Stimulated activated CD4-positive, alpha-beta T cell treated with anti-CD3 and anti-CD28 coated beads, Interleukin-1b, Interleukin-23, amount 100 ng/mL, for 4 hours (primary cell): ENCODE measurements at places on chromosomes 7 and 10.

DNA sequence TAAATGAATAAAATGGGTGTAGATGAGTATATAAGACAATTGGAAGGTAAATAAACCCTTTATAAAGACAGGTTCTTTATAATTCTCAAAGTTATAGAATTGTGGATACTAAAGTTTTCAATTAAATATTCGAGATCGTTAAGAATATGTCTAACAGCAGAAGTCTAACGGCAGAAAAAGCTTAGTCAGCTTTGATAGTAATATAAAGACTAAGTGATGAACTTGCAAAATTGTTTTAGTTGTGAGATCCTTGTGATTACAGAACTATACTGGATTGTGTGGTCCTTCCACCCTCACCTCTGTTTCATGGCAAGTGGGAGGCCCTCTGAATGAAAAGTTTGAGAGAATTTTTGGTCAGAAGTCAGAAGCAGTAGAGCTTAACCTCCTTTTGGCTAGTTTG lies 2.3 kb downstream of the THNSL1 start:
- DNase-seq = no peak

DNA sequence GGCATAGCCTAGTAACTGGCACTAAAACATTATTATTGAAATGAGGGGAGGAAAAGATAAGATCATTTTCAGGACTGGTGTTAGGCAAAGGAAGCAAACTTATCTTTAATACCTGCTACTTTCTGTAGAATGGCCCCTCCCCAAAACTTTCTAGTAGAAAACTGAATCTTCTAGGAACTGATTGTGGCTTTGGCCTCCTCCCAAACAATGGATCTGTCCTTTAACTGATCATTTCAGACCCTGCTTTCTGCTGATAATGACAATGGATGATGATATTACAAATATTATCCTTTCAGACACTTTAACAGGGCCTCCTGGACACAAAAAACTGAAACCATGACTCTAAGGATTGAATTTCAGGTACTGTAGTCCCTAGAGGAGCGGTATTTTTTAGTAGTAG lies 55.1 kb downstream of the EZH2 start:
- no peak for DNase-seq

- no peak for DNase-seq
Observed at GRCh38 chr10:33071857-33072256, 113.8 kb upstream of the ITGB1 start.

DNA sequence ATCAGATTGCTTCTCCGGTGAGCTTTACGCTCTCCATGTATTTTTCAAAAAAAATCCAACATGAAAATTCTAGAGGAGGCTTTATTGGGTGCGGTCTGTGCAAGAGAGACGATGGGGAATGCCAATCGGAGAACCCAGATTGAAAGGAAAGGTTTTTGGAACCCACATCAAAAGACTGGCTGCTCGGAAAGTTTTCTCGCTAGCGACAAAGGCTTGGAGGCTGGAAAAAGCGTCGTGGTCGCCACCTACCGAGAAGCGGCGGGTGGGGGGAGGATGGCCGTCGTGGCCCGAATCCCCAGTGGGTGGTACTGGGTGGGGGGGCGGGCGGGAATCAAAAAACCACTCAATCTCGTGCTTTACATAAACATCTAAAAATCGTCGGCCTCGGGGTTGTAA lies 1.1 kb upstream of the GTF2I start:
- peak; percentile 42 for DNase-seq

GRCh38 chr7:27872356-27873275 lies 132.7 kb downstream of the TAX1BP1 start:
- DNase-seq = no peak

- DNase-seq = no peak
Observed at GRCh38 chr7:90236721-90237289, 8.2 kb upstream of the CFAP69 start.

- DNase-seq = no peak
Observed at GRCh38 chr10:102147561-102147960, 4.6 kb upstream of the NOLC1 start.

DNA sequence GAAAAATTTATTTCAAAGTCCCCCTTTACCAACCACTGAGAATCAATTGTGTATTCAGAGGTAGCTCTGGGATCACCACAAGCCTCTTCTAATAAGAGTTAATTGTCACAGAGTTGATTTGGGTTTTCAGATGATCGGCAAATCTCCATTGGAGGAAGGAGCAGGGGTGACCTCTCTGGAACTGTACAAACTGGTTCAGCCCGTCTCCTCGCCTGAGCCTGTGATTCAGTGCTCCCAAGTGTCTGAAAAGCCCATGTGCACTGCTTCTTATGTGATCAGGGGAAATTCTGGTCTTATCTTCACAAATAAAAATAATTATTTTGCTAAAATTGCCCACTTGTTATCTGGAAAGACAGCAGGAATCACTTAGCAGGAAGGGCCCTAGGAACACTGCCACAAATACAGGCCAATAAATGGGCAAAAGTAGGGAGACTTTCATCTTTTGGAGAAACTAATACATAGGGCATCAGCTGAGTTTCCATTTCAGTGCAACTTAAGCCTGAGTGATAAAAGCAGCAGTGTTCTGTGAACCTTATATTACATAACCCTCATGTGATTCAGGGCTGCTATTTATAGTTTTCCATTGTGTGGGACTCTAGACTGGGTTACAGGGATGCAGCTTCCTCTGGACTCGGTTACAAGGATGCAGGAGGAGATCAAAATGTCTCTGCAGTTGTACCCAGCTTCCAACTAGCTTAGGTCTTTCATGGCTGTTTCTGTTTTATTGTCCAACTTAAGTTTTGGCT lies 32.3 kb downstream of the CDK1 start:
- no peak for DNase-seq

GRCh38 chr10:116371737-116372136 lies 47.5 kb downstream of the CCDC172 start:
- DNase-seq = no peak

DNA sequence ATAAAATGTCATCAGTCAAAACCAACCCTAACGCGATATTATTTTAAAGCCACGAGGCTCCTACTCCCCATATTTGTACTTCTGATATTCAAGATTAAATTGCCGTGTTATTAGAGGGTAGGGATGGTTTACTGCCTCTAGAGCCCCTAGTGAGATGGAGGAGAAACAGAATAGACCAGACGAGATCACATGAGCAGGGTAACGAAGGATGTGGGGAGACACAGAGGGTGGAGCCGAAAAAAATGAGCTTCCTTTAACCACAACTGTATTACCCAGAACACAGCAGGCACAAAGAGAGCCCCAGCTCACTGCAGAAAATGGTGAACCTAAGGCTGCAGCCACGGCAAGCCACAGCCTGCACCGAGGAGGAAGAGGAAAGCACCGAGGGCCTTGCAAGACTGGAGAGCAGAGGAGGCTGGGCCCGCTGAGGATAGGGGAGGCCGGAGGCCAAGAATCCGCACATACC lies 14.3 kb downstream of the ZC3HAV1 start:
- peak; percentile 44 for DNase-seq

- no peak for DNase-seq
Observed at GRCh38 chr10:133202778-133203651, 27.0 kb upstream of the UTF1 start.

DNA sequence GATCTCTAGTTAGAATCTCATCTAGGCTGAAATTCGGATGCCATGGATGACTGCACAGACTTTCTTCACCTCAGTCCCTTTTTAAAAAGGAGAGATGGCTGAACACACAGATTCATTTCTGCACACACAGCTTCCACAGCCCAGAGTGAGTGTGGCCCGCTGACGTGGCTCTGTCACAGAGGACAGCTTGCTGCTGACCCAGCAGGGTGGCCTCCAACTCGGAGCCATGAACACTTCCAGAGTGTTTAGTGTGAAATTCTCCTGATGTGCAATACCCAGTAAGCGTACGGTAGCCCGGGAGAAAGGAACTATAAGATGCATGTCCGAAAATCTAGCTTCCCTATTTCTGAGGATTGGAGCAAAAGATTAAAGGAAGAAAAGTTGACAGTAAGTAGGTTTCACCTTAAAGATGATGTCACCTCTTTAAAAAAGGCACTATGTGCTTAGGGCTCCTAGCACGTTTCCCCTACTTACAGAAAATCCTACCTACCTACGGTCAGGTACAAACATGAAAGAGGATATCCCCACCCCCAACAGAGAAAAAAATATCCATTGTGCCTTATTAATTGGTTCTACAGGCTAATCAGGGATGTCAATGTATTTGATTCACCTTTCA lies 162.2 kb downstream of the RAPGEF5 start:
- DNase-seq = no peak

DNA sequence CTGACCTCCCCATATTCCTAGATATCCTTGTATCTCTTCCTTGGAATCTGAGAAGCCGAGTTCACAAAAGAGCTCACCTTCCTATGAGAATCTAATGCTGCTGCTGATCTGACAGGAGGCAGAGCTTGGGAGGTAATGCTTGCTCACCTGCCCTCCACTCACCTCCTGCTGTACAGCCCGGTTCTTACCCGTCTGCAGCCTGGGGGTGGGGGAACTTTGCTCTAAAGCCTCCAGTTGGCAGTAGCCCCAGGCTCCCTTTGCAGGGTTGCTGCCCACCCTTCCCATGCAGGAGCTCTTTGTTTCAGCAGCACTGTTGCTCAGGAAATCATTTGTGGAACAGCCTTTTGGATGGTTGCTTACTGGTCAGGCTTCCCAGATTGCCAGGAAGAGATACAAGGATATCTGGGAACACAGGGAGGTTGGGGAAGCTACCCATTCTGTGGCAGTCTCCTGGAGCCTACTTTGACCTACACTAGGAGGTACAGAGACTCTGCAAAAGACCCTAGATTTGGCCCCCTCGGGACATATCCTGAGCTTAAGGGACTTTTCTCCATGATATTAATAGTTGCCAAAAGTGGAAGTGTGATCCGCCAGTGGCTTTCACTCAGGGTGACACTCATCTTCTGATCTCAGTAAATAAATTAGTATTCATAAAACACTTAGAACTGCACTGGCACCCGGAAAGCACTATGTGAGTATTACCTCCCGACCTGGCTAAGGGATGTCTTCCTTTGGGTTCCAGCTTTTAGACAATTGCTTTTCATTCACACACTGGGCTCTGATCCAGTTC lies 363.7 kb upstream of the PODXL start:
- DNase-seq = no peak

GRCh38 chr10:101097881-101098280 lies 33.2 kb upstream of the TLX1 start:
- DNase-seq = no peak

GRCh38 chr7:158255558-158255957 lies 332.1 kb downstream of the PTPRN2 start:
- no peak for DNase-seq

- DNase-seq = no peak
Observed at GRCh38 chr7:103445228-103446048, 569 bp downstream of the SLC26A5 start.

- DNase-seq = no peak
Observed at GRCh38 chr7:107678110-107678753, 17.6 kb downstream of the SLC26A4 start.

DNA sequence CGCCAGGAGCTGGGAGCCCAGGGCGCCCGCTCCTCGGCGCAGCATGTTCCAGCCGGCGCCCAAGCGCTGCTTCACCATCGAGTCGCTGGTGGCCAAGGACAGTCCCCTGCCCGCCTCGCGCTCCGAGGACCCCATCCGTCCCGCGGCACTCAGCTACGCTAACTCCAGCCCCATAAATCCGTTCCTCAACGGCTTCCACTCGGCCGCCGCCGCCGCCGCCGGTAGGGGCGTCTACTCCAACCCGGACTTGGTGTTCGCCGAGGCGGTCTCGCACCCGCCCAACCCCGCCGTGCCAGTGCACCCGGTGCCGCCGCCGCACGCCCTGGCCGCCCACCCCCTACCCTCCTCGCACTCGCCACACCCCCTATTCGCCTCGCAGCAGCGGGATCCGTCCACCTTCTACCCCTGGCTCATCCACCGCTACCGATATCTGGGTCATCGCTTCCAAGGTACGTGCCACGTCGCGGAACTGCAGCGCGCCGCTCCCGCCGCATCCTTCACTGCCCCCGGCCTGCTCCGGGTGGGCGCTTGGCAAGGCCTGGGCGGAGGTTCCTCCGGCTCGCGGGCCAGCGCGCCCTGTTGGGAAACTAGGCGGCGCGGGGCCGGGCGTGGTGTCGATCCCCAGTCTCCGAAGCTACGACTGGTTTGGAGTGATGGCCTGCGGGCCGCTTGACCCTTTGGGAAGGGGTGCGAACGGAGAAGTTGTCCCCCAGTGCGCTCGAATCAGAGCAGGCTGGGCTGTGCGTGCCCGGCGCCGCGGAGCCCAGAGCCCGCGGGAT lies 868 bp downstream of the EMX2 start:
- no peak for DNase-seq

GRCh38 chr7:114084002-114084471 lies 165.2 kb upstream of the PPP1R3A start:
- no peak for DNase-seq

GRCh38 chr7:113794573-113794972 lies 124.2 kb downstream of the PPP1R3A start:
- no peak for DNase-seq

DNA sequence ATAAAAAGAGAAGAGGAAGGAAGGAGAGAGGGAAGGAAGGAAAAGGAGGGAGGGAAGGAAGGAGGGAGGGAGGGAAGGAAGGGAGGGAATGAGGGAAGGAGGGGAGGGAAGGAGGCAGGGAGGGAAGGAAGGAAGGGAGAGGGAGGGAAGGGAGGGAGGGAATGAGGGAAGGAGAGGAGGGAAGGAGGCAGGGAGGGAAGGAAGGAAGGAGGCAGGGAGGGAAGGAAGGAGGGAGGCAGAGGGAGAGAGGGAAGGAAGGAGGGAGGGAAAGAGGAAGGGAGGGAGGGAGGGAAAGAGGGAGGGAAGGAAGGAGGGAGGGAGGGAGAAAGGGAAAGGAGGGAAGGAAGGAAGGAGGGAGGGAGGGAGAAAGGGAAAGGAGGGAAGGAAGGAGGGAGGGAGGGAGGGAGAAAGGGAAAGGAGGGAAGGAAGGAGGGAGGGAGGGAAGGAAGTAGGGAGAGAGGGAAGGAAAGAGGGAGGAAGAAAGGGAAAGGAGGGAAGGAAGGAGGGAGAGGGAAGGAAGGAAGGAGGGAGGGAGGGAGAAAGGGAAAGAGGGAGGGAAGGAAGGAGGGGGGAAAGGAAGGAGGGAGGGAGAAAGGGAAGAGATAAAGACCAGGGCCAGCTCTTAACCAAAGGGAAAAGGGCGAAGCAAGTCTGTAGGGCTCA lies 5.7 kb upstream of the LAT2 start:
- no peak for DNase-seq

DNA sequence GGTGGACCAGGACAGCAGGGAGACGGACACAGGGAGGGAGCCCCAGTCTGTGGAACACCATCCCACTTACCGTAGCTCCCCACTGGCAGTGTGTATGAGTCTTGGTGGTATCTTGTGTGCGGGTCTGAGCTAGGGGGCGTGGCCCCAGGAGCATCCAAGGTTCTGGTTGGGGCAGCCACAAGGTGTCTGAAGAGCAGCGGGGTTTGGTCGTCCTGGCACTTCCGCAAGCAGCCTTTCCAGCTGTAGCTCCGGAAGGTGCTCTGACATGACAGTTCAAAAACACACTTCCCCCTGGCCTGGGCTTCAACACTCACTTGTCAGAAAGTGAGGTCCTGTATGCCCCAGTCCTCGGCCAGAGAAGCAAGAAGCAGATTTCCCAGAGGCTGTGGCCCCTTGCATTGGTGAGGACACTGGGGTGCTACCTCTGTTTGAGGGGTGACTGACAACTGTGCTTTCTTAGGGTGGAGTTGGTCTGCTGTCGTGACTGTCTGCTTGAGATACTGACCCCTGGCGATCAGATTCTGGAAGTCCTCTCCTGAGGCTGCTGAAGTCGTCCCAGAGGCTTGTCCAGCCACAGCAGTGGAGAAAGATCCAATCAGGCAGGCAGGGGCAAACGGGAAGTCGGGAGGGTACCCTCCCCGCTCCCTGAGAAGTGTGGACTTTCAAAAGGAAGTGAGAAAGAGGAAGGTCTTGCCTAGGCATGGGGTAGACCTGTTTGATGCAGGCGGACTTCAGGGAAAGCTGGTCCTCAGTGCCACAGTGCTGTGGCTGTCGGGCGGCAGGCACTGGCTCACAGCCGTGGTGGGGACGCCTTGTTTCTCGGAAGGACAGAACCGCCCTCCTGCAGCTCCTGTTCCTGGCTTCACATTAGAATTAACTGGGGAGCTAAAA lies 51.4 kb upstream of the PFKFB3 start:
- peak; percentile 14 for DNase-seq
